ENCODE measurements at places on chromosomes 1 and 21.

DNA sequence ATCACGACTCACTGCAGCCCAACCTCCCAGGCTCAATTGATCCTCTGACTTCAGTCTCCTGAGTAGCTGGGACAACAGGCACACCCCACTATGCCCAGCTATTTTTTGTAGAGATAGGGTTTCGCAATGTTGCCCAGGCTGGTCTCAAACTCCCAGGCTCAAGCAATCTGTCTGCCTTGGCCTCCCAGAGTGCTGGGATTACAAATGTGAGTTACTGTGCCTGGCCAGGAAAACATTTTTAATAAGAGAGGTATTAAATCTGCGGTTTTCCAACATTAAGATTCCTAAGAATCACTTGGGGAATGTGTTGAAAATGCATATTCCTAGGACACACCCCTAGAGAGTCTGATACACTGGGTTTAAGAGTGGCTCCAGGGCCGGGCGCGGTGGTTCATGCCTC lies 8.7 kb downstream of the CSF1 start:
- DNase-seq, result no peak

- DNase-seq, result no peak
These were observed 58.5 kb downstream of the SLC66A1 start for GRCh38 chr1:19370453-19371170.

- DNase-seq, result no peak
These were observed 668.4 kb downstream of the KCNT2 start for GRCh38 chr1:195939844-195940243.

DNA sequence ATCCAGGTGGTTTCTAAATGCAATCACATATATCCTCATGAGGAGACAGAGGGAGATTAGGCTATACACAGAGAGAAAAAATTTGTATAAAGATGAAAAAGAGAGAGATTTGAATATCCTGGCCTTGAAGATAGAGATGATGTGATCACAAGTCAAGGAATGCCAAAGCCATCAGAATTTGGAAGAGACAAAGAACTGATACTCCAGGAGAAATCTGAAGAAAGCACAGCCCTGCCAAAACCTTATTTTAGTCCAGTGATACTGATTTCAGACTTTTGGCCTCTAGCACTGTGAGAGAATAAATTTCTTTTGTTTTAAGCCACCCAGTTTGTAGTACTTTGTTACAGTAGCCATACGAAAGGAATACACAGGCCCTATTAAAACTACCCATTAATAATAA lies 33.4 kb downstream of the DOCK7 start:
- no peak for DNase-seq

- peak; percentile 95 for DNase-seq
These were observed 6.6 kb downstream of the LIN28A start for GRCh38 chr1:26417111-26417759.

DNA sequence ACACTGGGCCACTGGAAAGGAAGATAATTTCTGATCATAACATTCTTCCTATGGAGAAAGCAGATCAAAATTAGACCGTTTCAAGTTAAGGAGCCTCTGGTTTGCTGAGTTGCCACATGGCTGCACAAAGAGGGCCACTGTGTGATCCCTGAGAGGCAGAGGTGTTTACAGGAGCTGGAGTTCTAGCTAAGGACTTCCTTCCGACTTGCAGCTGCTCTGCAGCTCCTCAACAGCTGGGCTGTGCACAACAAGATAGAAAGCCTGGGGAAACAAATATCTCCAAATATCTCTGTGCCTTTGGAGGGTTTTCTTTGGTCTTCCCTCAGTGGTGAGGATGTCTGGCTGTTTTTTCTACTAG lies 26.8 kb downstream of the GADD45A start:
- no peak for DNase-seq

DNA sequence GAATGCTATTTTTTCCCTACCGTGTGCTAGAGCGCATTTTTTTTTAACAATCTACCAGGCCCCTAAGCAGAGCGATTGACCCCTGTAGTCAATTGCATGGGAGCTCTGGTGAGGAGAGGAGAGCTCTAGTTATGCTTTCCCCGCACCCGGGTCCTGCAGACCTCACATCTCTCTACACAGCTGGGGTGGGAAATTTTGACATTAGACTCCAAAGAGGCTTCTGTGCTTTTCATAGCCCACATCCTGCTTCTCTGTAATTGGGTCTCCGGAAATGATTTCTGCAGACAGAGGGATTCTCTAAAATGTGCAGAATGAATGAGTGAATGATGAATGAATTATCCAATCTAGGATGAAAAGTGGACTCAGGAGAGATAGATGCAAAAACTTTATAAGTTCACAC lies 41.5 kb upstream of the DUSP10 start:
- no peak for DNase-seq

- DNase-seq, result no peak
These were observed 8.7 kb downstream of the PKNOX1 start for GRCh38 chr21:42983103-42983502.

DNA sequence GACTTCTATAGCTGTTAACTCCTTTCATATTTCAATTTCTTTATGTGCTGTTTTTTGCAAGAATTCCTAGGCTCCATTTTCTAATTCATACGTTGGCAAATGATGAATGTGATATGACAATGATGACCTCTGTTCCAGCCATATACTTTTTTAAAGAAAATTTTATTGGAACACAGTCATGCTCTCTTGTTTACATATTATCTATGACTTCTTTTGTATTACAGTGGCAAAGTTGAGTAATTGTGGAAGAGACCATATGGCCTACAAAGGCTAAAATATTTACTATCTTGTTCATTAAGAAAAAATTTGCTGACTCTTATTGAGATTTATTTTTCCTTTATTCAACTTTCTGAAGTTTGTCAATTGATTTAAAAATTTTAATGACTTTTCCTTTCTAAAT lies 7.1 kb downstream of the IFI44L start:
- DNase-seq, result no peak

DNA sequence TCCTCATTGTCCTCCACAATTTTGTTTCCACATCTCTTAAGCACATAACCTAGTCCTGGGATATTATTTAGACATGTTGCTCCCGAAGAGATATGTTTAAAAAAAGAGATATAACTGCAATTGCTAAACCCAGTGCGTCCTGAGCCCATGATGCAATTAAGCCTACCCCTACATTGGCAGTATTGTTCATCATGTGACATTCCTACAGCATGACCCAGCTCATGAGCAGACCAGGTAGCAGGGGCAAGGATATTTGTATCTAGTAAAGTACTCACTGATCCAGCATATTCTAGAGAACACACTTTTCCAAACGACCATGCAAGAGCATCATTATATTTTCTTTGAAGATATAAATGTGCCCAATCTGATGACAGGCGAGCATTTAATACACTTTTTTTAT lies 1.2 kb downstream of the ADAM30 start:
- DNase-seq, result no peak

GRCh38 chr21:21963911-21964310 lies 965.7 kb downstream of the NCAM2 start:
- DNase-seq, result no peak

DNA sequence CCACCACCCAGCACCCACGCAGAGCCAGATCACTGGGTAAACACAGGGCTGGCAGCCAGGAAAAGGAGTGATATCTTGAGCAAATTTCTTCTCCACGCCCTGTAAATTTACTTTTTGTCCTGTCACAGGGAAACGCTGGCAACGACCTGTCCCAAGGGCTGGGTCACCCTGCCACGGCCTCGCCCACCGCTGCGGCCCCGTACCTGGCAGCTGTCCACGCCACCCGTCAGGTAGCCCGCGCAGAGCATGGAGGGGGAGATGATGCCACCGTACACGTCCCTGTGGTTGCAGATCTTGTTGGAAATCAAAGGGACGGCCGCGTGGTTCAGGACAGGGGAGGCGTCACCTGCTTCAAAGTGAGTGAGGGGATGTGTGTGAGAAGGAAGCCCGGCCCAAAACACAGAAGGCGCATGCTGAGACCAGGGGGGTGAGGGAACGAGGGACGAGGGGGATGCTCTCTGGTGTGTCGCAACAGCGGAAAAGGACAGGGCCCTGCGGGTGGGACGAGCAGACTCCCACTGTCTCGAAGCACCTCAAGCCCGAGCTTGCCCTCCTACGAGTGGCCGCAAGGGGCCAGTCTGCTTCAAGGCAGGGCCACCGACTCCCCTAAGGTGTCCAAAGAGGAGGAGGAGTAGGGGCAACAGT lies 10.1 kb upstream of the TFF1 start:
- no peak for DNase-seq

DNA sequence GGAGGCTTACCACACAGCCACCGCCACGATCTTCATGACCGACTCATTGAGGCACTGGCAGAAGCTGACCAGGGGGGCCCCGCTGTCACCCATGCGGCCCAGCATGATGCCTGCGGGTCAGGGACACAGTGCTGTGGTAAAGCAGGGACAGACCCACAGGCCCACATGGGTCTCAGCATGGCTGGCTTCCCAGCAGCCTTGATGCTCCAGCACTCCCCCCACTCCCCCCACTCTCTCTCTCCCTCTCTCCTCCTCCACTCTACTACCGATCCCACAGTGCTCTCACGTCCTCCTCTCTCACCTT lies 31.4 kb downstream of the PODN start:
- no peak for DNase-seq

- DNase-seq, result no peak
These were observed 26.4 kb downstream of the GIPC2 start for GRCh38 chr1:78072216-78072615.

DNA sequence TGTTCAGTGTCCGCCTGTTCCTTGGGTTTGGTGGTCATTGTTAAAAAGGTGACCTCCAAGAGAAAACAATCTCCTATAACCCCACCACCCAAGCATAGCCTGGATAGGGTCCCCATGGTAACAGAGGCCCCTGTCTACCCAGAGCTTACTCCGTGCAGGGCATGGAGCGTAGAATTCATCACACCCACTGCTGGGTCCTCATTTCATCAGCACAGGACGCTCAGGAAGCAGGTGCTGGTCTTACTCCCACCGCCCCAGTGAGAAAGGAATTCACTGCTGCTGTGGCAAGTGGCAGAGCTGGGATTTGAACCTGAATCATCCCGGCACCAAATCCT lies 37.0 kb downstream of the ARHGEF10L start:
- no peak for DNase-seq

DNA sequence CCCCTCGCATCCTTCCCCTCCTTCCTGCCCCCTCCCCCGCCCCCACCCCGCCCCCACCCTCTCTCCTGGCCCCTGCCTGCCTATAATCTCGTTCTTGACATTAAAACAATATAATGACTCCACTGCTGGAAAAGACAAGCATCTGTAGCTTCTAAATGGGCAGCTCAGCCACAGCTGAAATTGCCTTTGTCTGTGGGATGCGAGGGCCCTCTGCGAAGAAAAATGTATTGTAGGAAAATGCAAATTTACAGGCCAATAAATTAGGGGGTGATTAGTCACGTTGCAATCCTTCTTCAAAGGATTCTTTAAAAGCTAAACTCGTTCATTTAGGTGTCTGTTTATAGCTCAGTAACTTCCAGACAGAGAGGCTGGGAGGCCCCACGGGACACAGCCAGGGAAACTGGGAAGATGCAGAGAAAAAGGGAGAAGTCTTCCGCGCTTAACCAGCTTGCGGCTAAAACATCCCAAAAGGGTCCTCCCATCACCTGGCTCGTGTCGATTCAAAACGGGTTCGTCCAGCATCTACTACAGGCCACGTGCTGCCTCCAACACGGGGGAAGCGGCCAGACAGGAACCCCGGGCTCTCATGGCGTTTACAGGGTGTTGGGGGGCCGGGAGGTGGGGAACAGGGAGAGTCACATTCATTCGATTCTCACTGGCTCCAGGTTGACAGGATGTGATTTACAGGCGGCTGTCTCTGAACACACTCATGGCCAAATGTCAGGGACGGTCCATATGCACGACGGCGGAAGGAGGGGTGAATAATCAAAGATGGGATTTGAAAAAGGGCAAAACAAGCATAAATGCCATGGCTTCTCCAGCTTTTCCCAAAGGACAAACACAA lies 100.5 kb upstream of the ZBTB40 start:
- no peak for DNase-seq

- DNase-seq, result no peak
These were observed 183.0 kb downstream of the ETS2 start for GRCh38 chr21:38988509-38989378.

- DNase-seq, result no peak
These were observed 54.1 kb downstream of the RUNX1 start for GRCh38 chr21:34994766-34995631.

DNA sequence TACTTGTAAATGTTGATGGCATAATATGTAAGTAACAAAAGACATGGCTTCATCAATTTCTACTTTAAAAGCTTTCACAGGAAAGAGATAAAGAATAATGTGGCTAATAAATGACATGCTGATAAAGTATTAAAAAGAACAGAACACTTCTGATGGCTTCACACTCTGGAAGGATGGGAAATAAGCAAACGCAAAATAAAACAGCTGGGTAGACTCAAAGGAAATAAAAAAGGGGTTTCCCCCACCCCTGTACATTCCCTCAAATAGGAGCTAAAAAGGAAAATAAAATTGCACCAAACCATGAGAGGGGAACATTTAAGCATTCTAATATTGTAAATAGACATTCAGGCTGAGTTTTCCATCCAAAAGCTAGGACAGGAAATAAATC lies 27.0 kb upstream of the DYRK1A start:
- no peak for DNase-seq

DNA sequence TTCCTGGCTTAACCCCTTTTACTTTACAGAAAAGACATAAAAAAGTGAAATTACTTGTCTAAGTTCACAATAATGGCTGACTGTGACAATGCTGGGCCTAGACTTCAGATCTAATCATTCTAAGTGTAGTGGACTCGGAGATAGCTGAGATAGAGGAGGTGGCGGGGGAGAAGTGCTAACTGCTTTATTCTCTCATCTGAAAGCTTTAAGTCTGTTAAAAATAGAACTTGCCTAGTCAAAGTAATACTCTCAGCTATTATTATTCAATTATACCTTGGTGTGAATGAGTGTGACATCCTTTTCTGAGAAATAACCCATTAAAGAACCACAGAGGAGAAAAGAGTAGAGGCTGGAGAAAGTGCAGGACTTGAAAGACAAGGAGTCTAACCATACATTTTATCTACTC lies 96.1 kb upstream of the OLIG2 start:
- no peak for DNase-seq

GRCh38 chr1:229228522-229228921 lies 42.4 kb upstream of the RAB4A start:
- no peak for DNase-seq

DNA sequence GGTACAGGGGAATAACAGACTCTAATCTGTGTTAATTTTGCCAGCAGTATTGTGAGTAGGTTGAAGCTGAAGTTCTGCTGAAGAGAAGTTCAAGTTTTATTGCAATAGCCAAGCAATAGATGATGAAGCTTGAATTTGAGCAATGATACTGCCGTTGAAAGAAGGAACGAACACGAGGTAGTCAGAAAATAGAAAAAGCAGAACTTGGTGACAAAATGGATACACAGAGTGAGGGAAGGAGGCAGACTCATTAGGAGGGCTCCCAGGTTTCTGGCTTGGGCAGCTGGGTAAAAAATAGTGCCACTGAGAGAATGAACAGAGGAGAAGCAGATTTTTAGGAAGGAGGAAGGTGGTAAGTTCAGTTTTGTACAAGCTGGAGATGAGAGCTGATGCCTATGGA lies 22.3 kb upstream of the AGO1 start:
- DNase-seq, result no peak

GRCh38 chr1:228162286-228163006 lies 3.2 kb upstream of the IBA57 start:
- DNase-seq, result no peak
